ENCODE measurements at places on chromosomes 7 and 10.

GRCh38 chr10:87092861-87093631, 1.6 kb downstream of the GLUD1 start:
- peak; percentile 2 for DNase-seq

DNA sequence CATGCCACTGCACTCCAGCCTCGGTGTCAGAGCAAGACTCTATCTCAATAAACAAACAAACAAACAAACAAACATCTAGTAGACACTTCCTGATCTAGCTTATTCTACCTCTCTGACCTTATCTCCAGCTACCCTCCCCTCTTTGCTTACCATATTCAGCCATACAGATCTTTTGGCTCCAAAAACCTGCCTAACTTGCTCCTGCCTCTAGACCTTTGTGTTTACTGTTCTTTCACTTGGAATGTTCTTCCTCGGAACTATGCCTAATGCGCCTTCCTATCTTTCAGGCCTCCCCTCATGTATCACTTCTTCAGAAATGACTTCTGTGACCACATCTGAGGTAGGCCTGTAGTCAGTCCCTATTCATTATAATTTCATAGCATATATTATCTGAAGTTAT, 20.3 kb upstream of the WNT8B start:
- no peak for DNase-seq

- no peak for DNase-seq
These were observed 5.0 kb downstream of the CXCL12 start for GRCh38 chr10:44379907-44380306.

GRCh38 chr7:94135180-94135579, 131.0 kb upstream of the BET1 start:
- DNase-seq: peak; percentile 58

- DNase-seq: no peak
These were observed 16.7 kb upstream of the MGAM2 start for GRCh38 chr7:142094861-142095260.

GRCh38 chr10:114876602-114877300, 55.2 kb downstream of the FHIP2A start:
- DNase-seq: peak; percentile 51

GRCh38 chr10:43209074-43209455, 57.8 kb downstream of the RASGEF1A start:
- DNase-seq: no peak

GRCh38 chr10:17880601-17881000, 71.1 kb upstream of the SLC39A12 start:
- DNase-seq: no peak

- no peak for DNase-seq
These were observed 537.4 kb downstream of the CNTNAP2 start for GRCh38 chr7:146654048-146654447.

DNA sequence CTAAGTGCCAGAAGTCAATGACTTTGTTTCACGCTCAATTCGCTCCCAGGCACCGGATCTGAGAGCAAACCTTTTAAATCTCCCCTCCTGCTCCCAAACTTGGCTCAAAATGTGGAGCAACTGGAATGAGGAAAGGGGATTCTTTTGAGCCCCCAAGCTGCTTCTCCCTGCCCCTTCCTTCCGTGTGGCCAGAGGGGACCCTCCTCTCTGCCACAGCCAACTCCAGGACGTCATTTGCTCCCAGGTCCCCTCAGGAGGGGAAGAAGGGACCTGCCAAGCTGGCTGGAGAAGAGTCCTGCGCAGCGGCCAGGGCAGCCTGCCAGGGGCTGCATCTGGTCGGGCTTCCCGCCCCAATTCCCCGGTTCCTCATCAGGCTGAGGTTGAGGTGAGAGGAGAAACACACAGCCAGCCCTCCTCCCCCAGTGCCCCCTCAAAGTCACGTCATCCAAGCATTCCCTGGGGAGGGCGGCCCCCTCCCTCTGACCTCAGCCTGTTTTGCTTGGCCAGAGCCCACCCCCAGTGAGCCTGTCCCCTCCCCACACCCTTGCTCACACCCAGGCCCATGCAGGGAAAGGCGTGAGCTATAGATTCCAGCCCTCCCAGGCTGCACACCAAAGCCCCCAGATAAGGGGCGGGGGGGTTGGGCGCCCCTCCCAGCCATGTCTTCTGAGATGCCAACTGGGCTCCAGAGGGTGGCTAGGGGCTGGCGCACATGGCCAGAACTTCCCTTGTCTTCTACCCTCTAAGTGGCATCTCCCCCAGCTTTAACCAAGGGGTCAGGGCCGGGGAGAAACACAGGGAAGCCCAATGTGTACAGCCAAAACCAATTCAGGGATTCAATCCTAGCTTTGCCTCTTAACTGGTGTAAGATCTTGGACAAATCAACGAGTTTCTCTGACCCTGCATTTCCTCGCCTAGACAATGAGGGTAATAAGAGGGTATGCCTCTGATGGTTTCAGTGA, 35.0 kb downstream of the SH3PXD2A start:
- DNase-seq: no peak

GRCh38 chr10:124546055-124546369, 84.4 kb downstream of the LHPP start:
- DNase-seq: no peak

- DNase-seq: no peak
These were observed 13.5 kb downstream of the SFMBT2 start for GRCh38 chr10:7397049-7398035.

- DNase-seq: no peak
These were observed 8.1 kb downstream of the TTYH3 start for GRCh38 chr7:2639695-2640481.

DNA sequence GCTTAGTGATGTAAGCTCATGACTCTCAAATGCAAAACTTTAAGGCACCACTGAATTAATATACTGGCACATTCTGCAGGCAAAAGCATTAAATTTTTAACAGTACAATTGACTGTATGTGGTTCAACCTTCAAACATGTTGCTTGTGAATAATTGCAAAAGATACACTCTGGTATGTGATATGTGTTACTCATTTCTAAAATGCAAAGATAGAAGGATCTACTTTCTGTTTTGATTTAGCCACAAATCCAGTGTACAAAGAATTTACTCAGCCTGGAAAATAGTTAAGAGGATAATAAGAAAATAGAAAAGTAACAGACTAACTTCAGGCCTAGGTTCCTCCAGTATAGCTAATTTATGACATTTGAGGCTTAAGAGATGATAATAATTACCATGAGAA, 66.6 kb upstream of the NOBOX start:
- DNase-seq: no peak

GRCh38 chr10:14456218-14456869, 125.6 kb upstream of the FRMD4A start:
- no peak for DNase-seq

DNA sequence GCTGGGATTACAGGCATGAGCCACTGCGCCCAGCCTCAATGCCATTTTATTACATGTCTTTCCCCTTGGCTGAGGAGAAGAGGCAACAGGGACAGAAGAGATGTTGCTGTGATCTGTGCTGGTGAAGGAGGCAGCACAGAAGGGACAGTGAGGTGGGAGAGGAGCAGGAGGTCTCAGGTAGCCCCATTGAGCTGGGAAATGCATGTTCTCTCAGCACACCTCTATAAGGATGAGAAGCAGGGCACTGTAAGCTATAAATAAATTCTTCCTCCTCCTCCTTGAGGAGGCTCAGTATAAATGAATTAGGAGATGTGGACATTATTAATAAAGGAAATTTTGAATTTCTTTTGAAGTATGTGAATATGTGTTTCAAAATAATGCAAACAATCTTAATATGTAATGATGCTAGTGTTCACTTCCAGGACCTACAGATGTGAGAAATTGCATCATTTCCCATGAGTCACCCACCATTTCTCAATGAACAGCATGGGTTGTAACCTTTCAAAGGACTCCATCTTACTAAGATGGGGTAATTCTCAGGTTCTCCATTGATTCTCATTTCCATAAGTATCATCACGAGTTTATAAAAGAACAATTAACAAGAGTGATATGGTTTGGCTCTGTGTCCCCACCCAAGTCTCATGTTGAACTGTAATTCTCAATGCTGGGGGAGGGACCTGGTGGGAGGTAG, 88.9 kb upstream of the ODAD2 start:
- peak; percentile 4 for DNase-seq

DNA sequence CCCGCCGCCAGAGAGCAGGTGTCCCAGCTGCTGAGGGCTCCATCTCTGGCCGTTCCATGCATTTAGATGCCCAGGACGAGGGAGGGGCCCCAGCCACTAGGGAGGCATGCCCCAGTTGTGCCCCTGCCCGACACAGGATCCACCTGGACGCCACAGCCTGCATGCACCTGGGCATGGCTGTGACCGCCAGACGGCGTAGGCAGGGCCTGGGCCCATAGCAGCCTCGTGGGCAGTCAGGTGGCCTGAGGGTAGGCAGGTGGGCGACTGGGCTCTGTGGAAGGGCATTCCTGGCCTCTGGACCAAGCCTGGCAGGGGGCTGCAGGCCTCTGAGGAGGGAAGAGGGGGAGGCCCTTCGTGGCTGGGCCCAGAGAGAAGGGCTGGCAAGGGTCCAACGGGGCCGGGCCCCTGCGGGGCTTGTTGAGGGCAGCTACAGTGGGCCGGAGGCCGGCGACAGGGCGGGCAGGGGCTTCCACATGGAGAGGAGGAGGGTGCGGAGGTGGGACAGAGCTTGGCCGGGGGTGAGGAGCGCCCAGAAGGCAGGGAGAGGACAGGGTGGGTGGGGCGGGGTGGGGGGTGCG, 76.0 kb upstream of the NKX6-2 start:
- no peak for DNase-seq
